Stimulated activated naive CD4-positive, alpha-beta T cell treated with Interleukin-2 at 50 U/mL for 16 hours (primary cell): ENCODE measurements at places on chromosomes 7 and 10.

DNA sequence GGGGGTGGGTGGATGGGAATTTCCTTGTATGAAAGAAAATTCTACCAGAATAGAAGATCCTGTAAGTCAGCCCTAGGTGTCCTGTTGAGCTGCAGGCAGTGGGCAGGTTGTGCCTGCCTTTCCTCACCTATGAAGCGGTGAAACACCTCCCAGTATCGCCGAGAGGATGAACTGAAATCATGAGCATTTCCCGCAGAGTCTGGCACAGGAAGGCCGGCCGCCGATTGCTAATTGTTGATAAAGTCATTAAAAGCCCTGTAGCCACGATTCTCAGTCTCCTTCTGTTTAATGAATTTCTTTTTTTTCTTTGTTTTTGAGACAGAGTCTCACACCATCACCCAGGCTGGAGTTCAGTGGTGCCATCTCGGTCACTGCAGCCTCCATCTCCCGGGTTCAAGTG, 142.1 kb downstream of the CAMK1D start:
- DNase-seq: no peak

- DNase-seq: no peak
These were observed 97.3 kb downstream of the AKR1D1 start for GRCh38 chr7:138173548-138173947.

- DNase-seq: no peak
These were observed 24.5 kb upstream of the NXPH1 start for GRCh38 chr7:8408871-8409270.

- DNase-seq: no peak
These were observed 303.3 kb downstream of the IPMK start for GRCh38 chr10:57964351-57964750.

GRCh38 chr10:26832960-26833359, 27.8 kb downstream of the ABI1 start:
- no peak for DNase-seq

GRCh38 chr10:122565766-122566206, 5.2 kb downstream of the DMBT1 start:
- DNase-seq: peak; percentile 60

DNA sequence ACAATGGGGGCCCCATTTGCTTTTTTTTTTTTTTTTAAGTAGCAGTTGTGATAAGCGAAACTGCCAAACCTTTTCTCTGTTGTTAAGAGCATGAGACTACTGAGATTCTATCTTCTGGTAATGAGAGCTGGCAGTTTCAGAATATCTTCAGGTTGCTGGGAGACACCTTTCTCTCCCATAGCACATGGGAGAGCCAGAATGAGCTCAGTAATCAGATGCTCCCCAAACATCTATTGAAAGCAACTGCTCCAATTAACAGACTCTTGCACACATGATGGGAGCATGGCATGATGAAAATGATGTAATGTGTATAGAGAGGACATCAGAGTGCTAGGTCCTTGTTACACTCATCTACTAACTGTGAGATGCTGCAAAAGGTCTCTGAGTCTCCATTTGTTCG, 18.8 kb downstream of the MYO3A start:
- DNase-seq: no peak

- no peak for DNase-seq
These were observed 203.0 kb downstream of the KCND2 start for GRCh38 chr7:120475994-120476393.

- no peak for DNase-seq
These were observed 808.5 kb upstream of the CELF2 start for GRCh38 chr10:10209167-10209566.
